ENCODE measurements at places on chromosomes 4 and X. TPM values are rescaled to one million over a fixed set of nuclear protein-coding genes. Genes with fewer than 3 reads are reported as not detected.

DNA sequence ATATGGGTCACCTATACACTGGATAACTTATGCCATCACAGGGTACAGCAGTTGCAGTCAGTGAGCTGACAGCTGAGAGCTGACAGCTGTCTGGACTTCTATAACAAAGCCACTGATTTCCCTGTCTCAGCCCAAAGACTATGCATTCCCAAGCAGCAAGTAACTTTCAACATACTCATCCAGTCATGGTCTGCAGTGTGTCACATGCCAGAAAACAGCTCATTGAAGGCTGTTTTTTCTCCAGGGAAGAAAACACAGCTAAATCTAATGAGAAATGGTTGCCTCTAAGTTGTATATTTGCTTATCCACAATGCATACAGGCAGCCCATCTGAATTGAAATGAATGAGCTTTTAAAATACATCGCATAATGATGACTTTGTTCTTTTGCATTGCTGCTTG lies 6.3 kb downstream of the KIAA1210 start:
- no peaks in the 10 kb centered on the region for H3K36me3 ChIP-seq
- DNase-seq = no peak
- H3K4me1 ChIP-seq = no peaks in the 10 kb centered on the region
- H3K4me3 ChIP-seq = no peak overlapping the region
- H3K27ac ChIP-seq = no peak overlapping the region

Gene HTR2C
- not detected for total RNA-seq

GRCh38 chr4:151803246-151803645 lies 42.4 kb upstream of the GATB start:
- no peak for DNase-seq
- no peaks in the 10 kb centered on the region for H3K27me3 ChIP-seq
- H3K27ac ChIP-seq = no peak overlapping the region
- H3K36me3 ChIP-seq = no peaks in the 10 kb centered on the region
- no peak overlapping the region for H3K4me3 ChIP-seq
- no peaks in the 10 kb centered on the region for H3K4me1 ChIP-seq

Gene TMEM47
- total RNA-seq = 35.7 TPM

- no peak overlapping the region for H3K27ac ChIP-seq
- no peak overlapping the region for H3K4me3 ChIP-seq
- no peak for DNase-seq
- no peaks in the 10 kb centered on the region for H3K4me1 ChIP-seq
These were observed 377.2 kb upstream of the FTHL17 start for GRCh38 chrX:31449081-31449480.

- no peaks in the 10 kb centered on the region for H3K4me1 ChIP-seq
- no peak for DNase-seq
- H3K36me3 ChIP-seq = no peaks in the 10 kb centered on the region
- no peak within 1 kb of the TSS for H3K4me3 ChIP-seq
These were observed at the start of gene SULT1B1 for GRCh38 chr4:69760455-69760854. Gene SULT1B1 (minus strand): TSS chr4:69760620. CDS start chr4:69755217, 5,403 bp downstream.

DNA sequence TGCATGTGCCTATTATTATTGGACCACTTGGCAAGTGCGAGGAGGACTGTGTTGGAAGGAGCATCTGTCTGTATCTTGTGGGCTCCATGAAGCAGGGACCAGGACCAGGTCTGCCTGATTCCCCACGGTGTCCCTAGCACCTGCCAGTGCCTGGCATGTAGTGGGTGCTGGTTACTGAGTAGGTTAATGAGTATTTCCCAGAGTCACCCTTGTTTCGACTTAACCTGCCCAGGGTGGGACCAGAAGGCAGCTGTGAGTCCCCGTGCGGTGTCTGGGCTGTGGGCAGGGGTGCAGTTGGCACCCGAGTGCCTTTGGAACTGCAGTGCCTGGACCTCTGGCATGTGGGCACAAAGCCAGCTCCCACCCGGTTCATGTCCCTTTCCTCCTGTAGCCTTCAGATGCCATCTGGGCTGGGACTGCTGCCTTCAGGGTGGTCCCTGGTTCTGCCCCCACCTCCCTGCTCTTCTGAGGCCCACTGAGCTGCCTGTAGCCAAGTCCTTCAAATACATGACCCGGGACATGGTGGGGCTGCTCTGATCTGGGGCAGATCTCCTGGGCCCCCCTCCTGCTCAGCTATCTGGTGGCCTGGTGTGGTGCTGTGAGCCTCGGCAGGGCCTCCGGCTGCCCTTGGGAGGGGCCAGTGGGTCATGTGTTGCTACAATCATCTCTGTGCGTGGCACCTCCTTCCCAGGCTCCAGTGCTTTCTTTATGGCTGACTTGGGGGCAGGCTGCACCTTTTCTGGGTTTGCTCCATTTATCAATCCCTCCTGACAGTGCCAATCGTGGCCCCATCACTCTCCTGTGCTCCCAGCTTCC lies 53.0 kb upstream of the SORCS2 start:
- no peaks in the 10 kb centered on the region for H3K36me3 ChIP-seq
- no peak for DNase-seq
- no peak overlapping the region for H3K4me3 ChIP-seq
- H3K27me3 ChIP-seq = no peaks in the 10 kb centered on the region

GRCh38 chrX:38304010-38304409 lies 23.3 kb downstream of the RPGR start:
- H3K4me3 ChIP-seq = no peak overlapping the region
- H3K27ac ChIP-seq = no peak overlapping the region
- no peaks in the 10 kb centered on the region for H3K4me1 ChIP-seq
- no peak for DNase-seq

GRCh38 chr4:66855956-66856355 lies 689.3 kb downstream of the CENPC start:
- no peak for DNase-seq
- H3K4me1 ChIP-seq = no peaks in the 10 kb centered on the region

DNA sequence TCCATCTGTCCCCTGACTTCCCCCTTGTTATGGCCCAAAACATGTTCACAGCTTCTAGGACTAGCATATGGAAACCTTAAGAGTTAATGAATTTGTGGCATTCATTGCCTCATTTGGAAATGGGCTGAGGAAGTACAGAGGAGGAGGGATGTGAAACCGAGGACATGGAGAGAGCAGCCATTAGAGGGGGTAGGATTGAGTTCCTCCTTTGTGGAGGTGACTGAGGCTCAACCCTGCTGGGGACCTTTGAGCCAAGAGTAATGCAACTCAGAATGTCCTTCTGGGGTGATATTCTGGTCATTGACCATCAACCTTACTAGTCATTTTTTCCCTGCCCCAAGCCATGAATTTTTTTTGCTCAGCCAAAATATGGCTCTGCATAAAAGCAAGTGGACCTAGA lies 109.4 kb downstream of the ZNF518B start:
- no peak overlapping the region for H3K27ac ChIP-seq
- no peaks in the 10 kb centered on the region for H3K27me3 ChIP-seq
- no peaks in the 10 kb centered on the region for H3K36me3 ChIP-seq
- H3K4me3 ChIP-seq = no peak overlapping the region
- no peak for DNase-seq

GRCh38 chrX:72029483-72030411 lies 102.0 kb downstream of the RTL5 start:
- DNase-seq = no peak
- no peak overlapping the region for H3K4me3 ChIP-seq
- no peaks in the 10 kb centered on the region for H3K27me3 ChIP-seq
- H3K36me3 ChIP-seq = no peaks in the 10 kb centered on the region
- no peaks in the 10 kb centered on the region for H3K4me1 ChIP-seq

Gene FDCSP
- total RNA-seq = not detected

DNA sequence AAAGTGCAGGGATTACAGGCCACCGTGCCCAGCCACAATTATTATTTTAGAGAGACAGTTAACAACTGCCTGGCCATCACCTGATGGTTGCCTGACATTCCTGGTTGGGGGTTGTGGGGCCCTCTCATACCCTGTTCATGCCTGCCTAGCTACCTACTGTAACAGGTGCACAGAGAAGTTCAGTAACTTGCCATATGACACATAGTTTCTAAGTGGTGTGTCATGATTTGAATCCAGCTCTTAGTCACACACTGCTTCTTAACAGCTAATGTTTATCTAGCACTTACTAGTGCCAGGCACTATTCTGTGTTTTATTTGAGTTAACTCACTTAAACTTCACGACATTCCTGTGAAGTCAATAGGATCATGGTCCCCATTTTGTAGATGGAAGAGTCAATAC lies 122.7 kb upstream of the JADE1 start:
- no peak for DNase-seq
- H3K36me3 ChIP-seq = no peaks in the 10 kb centered on the region
- no peak overlapping the region for H3K27ac ChIP-seq
- no peak overlapping the region for H3K4me3 ChIP-seq

- no peaks in the 10 kb centered on the region for H3K4me1 ChIP-seq
- H3K36me3 ChIP-seq = no peaks in the 10 kb centered on the region
- DNase-seq = no peak
- no peak overlapping the region for H3K4me3 ChIP-seq
- H3K27ac ChIP-seq = no peak overlapping the region
- H3K27me3 ChIP-seq = no peaks in the 10 kb centered on the region
These were observed 51.4 kb downstream of the RAB40A start for GRCh38 chrX:103467887-103468286.

GRCh38 chrX:73812256-73812655 lies 249.3 kb downstream of the CHIC1 start:
- no peak overlapping the region for H3K4me3 ChIP-seq
- no peaks in the 10 kb centered on the region for H3K4me1 ChIP-seq
- DNase-seq = no peak
- H3K27me3 ChIP-seq = no peaks in the 10 kb centered on the region
- H3K27ac ChIP-seq = no peak overlapping the region

DNA sequence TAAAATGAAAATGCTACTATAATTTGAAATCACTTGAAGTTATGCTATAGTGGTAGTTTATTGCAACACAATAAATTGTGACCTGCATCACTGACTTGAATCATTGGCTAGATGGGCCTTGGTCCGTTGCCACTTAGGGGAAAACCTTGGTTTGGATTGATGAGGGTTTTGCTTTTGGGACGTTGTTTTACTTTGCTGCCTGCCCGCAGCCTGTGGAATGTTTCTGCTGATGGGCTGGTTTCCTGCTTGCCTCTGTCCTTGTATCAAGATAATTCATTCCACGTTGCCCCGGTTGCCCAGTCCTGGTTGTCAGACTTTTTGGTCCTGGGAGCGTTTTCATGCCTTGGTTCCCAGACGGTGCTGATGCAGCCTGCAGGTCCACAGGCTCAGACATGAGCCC lies 18.3 kb downstream of the HADH start:
- no peaks in the 10 kb centered on the region for H3K36me3 ChIP-seq
- H3K4me1 ChIP-seq = no peaks in the 10 kb centered on the region
- no peak overlapping the region for H3K4me3 ChIP-seq
- no peak overlapping the region for H3K27ac ChIP-seq
- H3K27me3 ChIP-seq = no peaks in the 10 kb centered on the region

DNA sequence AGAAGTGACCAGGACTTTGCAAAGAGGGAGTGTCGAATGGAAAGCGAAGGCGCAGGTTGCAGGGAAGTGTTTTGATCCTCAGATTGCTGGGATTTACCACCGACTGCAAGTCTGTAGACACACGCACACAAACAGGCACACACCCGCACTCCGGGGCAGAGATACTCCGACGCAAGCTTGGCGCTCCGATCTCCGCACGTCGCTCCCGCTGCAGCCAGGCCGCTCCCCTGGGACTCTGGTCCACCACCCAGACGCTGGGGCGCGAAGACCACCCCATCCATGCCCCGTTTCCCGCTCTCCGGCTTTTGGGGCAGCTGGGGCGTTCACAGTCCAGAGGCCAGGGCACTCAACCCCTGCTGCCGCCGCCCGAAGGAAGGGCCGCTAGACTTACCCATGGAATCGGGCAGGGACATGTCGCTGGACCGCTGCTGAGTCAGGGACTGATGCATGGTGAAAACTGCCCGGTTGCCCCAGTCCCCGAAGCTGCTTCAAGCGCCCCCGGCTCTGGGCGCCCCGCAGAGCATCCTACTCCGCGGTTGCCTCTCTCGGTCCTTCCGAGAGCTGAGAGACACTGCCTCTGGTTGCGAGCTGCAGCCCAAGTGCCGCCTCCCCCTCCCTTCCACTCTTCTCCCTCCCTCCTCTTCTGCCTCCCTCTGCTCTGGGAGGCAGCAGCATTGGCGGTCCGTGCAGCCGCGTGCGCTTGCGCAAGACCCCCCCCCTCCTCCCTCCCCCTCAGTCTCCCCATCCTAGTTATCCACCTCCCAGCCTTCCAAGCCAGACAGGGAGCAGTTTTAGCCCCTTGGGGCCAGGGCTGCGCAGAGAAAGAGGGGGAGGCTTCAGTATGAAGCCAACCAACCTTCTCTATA lies at the start of gene TMEM255A:
Gene TMEM255A (minus strand): TSS at position 601 of the 866 bp plus-strand sequence. CDS start 152 bp downstream, at position 449.
- H3K4me1 ChIP-seq = no peaks in the 10 kb centered on the region
- no peaks in the 10 kb centered on the region for H3K36me3 ChIP-seq
- DNase-seq = no peak
- H3K27ac ChIP-seq = no peak within 1 kb of the TSS
- H3K4me3 ChIP-seq = no peak within 1 kb of the TSS
- no peaks in the 10 kb centered on the region for H3K27me3 ChIP-seq

GRCh38 chrX:44012484-44013096 lies 39.4 kb upstream of the NDP start:
- no peak overlapping the region for H3K27ac ChIP-seq
- H3K36me3 ChIP-seq = no peaks in the 10 kb centered on the region
- no peak for DNase-seq

Gene H2BW2
- total RNA-seq = not detected

- DNase-seq = no peak
- no peak overlapping the region for H3K4me3 ChIP-seq
- H3K27me3 ChIP-seq = no peaks in the 10 kb centered on the region
- H3K4me1 ChIP-seq = no peaks in the 10 kb centered on the region
These were observed 72.4 kb upstream of the TBL1X start for GRCh38 chrX:9392445-9392844.

DNA sequence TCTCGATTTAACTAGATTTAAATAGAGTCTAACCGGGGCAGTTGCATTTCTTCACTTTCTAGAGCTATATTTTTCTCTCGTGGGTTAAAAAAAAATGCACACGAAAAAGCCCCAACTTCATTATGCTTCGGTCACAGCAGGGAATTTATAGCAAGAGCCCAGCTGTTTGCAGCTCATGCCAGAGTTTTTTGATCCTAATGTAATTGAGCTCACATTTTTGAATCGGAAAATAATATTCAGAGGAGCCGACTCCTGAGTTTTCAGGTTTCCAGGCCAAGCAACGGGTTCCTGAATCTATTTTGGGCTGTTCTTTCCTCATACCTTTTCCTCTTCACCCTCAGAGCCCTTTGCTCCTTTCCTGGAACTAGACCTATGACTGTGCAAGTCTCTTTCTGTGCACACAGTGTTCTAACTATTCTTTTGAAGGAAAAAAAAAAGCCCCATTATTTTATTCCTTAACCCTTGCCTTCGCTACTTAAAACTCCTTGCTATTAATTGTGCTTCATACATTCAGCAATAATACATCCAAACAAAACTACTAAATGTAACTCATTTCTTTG lies 27.5 kb upstream of the ESX1 start:
- DNase-seq = no peak
- no peaks in the 10 kb centered on the region for H3K27me3 ChIP-seq
- H3K36me3 ChIP-seq = no peaks in the 10 kb centered on the region
- no peaks in the 10 kb centered on the region for H3K4me1 ChIP-seq
- H3K4me3 ChIP-seq = no peak overlapping the region

Data from prostate gland (tissue), 2 donors.